ENCODE measurements at places on chromosomes 1 and 21.

- no peak for DNase-seq
Observed at GRCh38 chr1:29124366-29125236, 898 bp upstream of the TMEM200B start.

DNA sequence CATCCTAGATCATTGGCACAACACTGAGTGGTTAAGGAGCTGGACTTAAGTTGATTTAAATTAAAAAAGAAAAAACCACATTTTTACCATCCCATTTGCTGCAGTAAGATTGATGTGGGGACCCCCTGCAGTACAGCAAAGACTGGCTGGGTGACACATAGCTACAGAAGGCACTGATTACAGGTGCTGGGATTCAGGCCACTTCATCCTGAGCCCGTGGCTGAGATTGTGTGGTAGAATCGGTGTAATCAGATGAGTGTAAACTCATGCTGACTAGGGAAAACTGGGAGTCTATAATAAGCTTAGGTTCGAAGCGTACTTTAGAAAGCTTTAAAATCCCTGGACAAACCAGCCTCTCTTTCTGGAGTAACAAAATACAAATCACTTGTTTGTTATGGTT lies 70.1 kb downstream of the SLC25A24 start:
- no peak for DNase-seq

DNA sequence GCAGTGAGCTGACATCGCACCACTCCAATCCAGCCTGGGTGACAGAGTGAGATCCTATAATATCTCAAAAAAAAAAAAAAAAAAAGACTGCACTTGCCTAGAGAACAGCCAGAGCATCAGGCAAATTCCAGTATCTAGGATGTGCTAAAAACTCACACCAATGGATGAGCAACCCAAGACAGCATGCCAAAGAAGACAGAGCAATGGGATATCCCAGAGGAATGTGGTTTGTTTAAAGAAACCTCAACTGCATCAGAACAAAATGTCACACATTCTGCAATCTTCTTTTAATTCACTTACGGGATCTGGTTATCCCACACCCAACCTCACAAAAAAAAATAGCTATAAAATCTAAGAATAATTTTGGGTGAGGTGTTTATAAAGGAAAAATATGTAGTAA lies 7.3 kb downstream of the KCNH1 start:
- DNase-seq = no peak

DNA sequence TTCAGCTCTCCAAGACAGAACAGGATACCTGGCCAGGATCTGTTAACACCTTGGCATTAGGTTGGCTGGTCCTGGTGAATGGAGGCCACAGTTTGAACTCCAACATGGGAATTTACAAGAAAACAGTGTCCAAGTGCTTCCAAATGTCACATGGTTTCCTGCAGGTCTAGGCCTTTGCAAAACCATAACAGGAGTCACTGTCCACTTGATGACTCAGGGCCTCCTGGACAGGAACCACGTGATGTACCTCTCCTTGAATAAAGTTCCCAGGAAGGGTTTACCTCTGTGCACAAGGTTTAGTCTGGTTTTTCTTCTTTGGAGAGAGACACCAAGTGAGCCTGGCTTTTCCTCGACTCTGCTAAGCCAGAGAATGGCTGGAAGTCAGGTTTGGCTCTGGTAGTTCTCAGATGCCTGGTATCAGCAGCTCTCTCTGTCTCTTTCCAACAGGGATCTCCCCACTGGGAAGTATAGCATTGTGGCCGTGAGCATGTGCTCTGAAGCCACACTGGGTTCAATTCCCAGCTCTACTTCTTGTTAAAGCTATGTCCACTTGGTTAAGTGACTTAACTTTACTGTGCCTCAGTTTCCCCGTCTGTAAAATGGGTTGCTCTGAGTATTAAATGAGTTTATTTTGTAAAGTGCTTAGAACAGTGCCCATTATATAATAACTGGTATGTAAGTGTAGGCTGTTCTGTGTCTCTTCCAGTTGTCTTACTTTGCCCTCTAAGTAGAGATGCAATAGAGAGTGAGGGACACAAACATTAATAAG lies 27.3 kb upstream of the TMEM61 start:
- DNase-seq = no peak

GRCh38 chr1:18703041-18703621 lies 72.5 kb downstream of the PAX7 start:
- no peak for DNase-seq

- DNase-seq = no peak
Observed at GRCh38 chr1:6386371-6386949, 7.1 kb downstream of the ACOT7 start.

DNA sequence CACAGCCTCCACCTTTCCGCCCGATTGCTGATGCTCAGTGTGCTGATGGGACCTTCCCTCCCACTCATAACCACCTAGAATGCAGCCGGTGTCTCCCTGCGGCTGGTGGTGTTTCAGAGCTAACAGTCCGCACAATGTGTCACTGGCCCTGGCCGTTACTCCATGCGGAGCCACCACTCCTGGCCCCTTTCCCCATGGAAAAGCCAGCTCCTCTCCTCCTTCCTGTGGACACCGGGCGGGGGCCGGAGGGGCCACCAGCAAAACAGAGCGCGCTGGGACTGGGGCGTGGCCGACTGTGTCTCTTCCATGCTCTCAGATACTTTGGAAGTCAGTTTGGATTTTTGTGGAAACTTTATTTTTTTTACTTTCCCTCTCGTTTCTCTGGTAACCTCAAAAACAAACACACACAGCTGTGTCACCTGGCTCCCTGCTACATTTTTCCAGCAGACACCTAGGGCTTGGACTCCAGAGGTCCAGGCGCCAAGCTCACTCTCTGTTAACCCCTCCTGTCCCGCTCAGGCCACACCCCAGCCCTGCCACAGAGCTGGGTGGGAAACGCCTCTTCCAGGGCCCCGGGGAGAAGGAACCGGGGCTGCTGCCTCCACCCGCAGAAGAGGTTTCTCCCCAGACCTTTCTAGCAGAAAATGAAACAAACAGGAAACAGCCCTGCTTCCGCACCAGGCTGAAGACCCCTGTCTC lies 32.5 kb upstream of the COL6A2 start:
- DNase-seq = no peak

GRCh38 chr21:46037331-46038325 lies 56.1 kb downstream of the COL6A1 start:
- no peak for DNase-seq
